ENCODE measurements at places on chromosomes 5 and 9.

DNA sequence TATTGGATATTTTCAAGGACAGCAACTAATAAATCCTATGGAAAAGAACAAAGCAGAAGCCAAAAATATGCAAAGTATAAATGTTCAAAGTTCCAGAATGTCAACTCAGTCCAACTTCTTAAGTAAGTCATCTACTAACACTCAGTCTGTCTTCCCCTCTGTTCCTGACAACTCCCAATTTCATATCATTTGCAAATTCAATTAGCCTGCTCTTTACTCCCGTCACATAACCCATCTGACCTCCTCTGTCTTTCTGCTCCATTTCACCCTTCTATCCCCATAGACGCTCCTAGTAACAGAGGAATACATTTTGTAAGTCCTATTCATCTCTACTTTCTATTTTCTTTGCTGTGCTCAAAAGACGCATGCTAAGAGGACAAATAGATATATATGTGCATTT, 659.8 kb upstream of the MEF2C start:
- DNase-seq: no peak

- no peak for DNase-seq
Measured at GRCh38 chr5:141729387-141730006, 47.5 kb upstream of the ARAP3 start.

DNA sequence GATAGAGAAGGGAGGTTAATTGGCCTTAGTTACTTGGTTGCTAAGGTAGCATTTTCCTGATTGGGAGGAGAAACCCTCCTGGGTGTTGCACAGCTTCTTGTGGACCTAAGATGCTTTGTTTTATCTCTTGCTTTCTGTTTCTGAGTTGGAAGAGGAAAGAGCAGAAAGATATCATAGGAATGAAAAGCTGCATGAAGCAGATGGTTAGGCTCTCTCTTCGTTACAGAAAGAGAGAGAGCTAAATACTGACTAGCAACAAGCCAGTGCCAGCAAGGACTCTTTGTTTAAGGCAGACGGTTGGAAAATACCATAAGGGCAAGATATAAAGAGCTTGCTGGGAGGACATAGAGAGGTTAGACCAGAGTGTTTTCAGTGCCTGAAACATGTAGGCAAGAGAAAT, 103.1 kb downstream of the ATG10 start:
- DNase-seq: no peak

- DNase-seq: no peak
Measured at GRCh38 chr5:11918463-11919045, 14.3 kb upstream of the CTNND2 start.

- no peak for DNase-seq
Measured at GRCh38 chr5:72494623-72495124, 12.5 kb downstream of the ZNF366 start.

DNA sequence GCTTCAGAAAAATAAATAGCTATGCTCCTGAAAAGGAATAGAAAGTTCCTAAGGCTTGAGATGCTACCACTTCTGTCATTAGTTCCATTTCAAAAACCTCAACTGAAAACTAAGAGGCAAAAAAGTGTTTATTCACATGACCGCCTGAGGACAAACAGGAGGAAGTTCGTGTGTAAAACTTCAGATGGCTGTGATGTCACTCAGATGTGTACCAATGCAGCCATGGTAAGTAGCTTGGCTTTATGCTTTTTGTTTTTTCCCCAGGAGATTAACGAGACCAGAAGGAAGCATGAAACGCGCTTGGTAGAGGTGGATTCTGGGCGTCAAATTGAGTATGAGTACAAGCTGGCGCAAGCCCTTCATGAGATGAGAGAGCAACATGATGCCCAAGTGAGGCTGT, 33.0 kb downstream of the LMNB1 start:
- no peak for DNase-seq

Data from esophagus squamous epithelium (tissue), 5 donors.